ENCODE measurements at places on chromosomes 16 and 17.
A peak's percentile ranks its signal among the peaks of the same experiment; 100 is the strongest.

- no peak for DNase-seq
Observed at GRCh38 chr16:83743241-83743640, 64.5 kb upstream of the HSBP1 start.

- peak; percentile 92 for DNase-seq
Observed at GRCh38 chr17:2068031-2068518, 13.2 kb downstream of the HIC1 start.

GRCh38 chr16:88561485-88562359, 8.5 kb upstream of the ZC3H18 start:
- DNase-seq: peak; percentile 54

GRCh38 chr17:63676584-63676983, 23.3 kb downstream of the LIMD2 start:
- no peak for DNase-seq
